ENCODE measurements at places on chromosomes 2 and 18.

DNA sequence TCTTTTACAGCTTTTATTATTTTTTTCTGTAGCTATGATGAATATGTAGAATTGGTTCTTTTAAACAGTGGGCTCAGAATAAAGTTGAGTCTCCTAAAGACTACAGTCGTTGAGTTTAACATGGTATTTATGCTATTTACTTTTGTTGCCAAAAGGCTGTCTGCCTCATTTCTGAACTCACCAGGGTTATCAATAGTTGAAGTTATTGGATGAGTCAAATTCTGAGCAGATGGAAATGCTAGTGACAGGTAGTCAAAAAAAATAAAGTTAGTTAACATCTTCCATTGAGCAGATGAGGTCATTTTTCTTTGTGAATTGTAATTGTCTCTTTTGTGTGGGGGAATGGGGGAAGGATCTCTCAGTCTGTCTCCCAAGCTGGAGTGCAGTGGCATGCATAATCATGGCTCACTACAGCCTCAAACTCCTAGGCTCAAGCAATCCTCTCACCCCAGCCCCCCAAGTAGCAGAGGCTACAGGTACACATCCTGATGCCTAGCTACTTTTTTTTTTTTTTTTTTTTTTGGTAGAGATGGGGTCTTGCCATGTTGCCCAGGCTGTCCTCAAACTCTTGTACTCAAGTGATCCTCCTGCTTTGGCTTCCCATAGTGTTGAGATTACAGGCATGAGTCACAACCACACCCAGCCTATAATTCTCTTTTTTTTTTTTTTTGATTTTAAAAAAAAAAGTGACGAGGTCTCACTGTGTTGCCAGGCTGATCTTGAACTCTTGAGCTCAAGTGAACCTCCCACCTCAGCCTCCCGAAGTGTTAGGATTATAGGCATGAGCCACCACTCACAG is 8.9 kb downstream of the PAPOLG start:
- DNase-seq: no peak

- no peak for DNase-seq
Measured at GRCh38 chr2:187542123-187542522, 12.1 kb downstream of the TFPI start.

- no peak for DNase-seq
Measured at GRCh38 chr2:130819608-130820278, 17.0 kb upstream of the ARHGEF4 start.

GRCh38 chr2:1866402-1867111 is 122.2 kb upstream of the PXDN start:
- no peak for DNase-seq

- no peak for DNase-seq
Measured at GRCh38 chr18:55314031-55314430, 274.0 kb downstream of the TCF4 start.

Measured in CD4-positive, alpha-beta T cell treated with Interferon gamma for 1 hour (primary cell).